ENCODE measurements at places on chromosomes 5 and 9. TPM values are rescaled to one million over a fixed set of nuclear protein-coding genes. Genes with fewer than 3 reads are reported as not detected.

GRCh38 chr5:106660681-106661080 is 1010.1 kb downstream of the EFNA5 start:
- H3K27me3 ChIP-seq, result no peaks in the 10 kb centered on the region
- no peak overlapping the region for H3K27ac ChIP-seq
- no peak for DNase-seq
- no peaks in the 10 kb centered on the region for H3K36me3 ChIP-seq
- H3K4me1 ChIP-seq, result no peaks in the 10 kb centered on the region
- H3K4me3 ChIP-seq, result no peak overlapping the region

SETX gene
- 25.8 TPM for total RNA-seq

LURAP1L gene
- total RNA-seq, result 19.3 TPM

DNA sequence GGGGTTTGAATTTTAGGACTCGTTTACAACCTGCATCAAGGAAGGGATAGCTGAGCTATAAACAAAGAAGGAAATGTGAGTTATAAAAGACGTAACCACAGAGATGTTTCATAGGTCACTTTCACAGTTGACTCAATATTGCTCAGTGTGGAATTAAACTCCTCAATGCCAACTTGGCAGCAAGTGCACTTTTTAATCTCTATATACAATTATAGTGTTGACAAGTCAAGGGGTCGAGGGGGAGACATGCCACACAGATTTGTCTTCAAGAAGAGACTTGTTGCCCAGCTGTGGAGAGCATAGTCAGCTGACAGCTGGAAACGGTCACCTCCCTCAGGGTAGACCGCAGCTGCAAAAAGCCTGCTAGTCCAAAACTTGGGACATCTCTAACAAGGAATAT is 163.4 kb upstream of the DMAC1 start:
- peak; percentile 49 for DNase-seq
- H3K36me3 ChIP-seq, result no peaks in the 10 kb centered on the region
- no peak overlapping the region for H3K4me3 ChIP-seq
- no peaks in the 10 kb centered on the region for H3K27me3 ChIP-seq
- peaks cover 4% of the 10 kb centered on the region for H3K4me1 ChIP-seq
- peak overlapping the region; percentile 65 for H3K27ac ChIP-seq

AGXT2 gene
- total RNA-seq, result 0.16 TPM

- H3K4me1 ChIP-seq, result no peaks in the 10 kb centered on the region
- no peaks in the 10 kb centered on the region for H3K36me3 ChIP-seq
- H3K27me3 ChIP-seq, result peaks cover 5% of the 10 kb centered on the region
- H3K27ac ChIP-seq, result no peak overlapping the region
Measured at GRCh38 chr5:6820851-6821479, 107.7 kb downstream of the TENT4A start.

- no peak overlapping the region for H3K27ac ChIP-seq
- no peaks in the 10 kb centered on the region for H3K27me3 ChIP-seq
- H3K36me3 ChIP-seq, result no peaks in the 10 kb centered on the region
- no peak overlapping the region for H3K4me3 ChIP-seq
- no peaks in the 10 kb centered on the region for H3K4me1 ChIP-seq
- no peak for DNase-seq
Measured at GRCh38 chr5:160339406-160340130, 27.2 kb upstream of the CCNJL start.

DNA sequence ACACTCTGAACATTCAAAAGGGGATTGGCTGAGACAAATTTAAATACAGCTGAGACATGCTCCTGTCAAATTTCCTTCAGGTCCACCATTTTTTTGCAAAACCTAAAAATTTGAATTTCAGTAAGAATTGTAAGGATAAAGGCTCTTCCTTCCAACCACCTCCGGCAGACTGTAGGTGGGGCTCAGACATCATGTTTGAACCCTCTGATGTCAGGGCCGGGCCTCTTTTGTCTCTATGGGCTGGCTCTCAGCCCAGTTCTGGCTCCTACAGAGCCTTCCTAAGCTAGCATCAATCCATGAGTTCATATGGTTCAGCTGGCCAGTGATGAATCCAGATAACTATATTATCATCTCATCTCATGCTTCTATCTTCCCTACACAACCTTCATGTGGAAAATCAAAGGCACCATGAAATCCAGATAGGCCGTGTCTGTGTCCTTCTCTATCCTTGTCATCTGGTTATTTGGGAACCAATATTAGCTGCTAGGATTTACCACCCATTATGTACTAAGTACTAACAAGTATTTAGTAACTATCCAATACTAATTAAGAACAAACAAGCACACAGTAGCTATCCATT is 44.2 kb downstream of the NIPSNAP3B start:
- no peak for DNase-seq
- peaks cover 11% of the 10 kb centered on the region for H3K36me3 ChIP-seq
- no peak overlapping the region for H3K27ac ChIP-seq
- H3K27me3 ChIP-seq, result no peaks in the 10 kb centered on the region
- peaks cover 4% of the 10 kb centered on the region for H3K4me1 ChIP-seq

- H3K27me3 ChIP-seq, result no peaks in the 10 kb centered on the region
- no peak overlapping the region for H3K27ac ChIP-seq
- H3K4me3 ChIP-seq, result no peak overlapping the region
- DNase-seq, result peak; percentile 35
- H3K36me3 ChIP-seq, result no peaks in the 10 kb centered on the region
Measured at GRCh38 chr9:107894572-107895261, 405.1 kb upstream of the KLF4 start.

DNA sequence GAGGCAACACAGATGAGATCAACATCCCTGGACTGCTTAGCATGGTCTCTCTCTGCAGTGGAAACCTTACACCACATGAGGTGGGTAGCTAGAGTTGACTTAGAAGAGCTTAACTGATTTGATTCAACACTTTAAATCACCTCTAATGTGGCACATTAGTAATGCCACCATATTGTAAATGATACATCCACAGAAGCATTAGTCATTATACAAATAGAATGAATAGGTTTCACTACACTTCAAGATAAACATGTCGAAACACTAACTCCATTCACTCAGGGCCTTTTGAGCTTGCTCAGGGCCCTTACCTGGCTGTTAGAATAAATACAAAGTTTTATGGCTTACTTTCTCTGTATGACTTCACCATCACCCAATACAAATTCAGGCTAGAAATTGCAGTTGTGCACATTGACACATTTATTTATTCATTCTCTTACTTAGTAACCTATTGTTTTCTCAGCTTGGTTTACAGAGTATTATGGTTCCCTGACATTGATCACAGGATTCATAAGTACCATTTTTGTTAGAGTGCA is 9.3 kb upstream of the SMAD5 start:
- no peaks in the 10 kb centered on the region for H3K4me1 ChIP-seq
- no peak overlapping the region for H3K4me3 ChIP-seq
- no peaks in the 10 kb centered on the region for H3K36me3 ChIP-seq
- no peaks in the 10 kb centered on the region for H3K27me3 ChIP-seq

- peak; percentile 86 for DNase-seq
- no peak overlapping the region for H3K27ac ChIP-seq
- no peaks in the 10 kb centered on the region for H3K27me3 ChIP-seq
- H3K4me3 ChIP-seq, result no peak overlapping the region
Measured at GRCh38 chr9:107422189-107423185, 67.1 kb downstream of the KLF4 start.

DNA sequence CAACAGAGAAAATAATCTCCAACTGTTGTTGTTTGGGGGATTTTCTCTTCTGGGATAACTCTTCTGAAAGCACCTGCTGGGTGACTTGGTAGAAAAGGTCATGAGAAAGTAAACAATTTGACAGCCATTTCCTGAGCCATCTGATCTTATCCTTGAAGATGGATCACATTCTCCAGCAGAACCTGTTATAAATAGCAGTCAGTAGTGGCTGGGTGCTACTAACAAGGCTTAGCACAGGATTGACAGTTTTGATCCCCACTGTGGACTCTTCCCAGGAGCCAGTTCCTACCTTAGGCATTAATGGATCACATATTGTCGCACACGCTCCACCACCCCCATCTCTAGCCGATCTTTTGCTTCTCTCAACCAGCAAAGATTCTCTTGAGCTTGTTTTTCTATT is 220.2 kb downstream of the PLK2 start:
- H3K27ac ChIP-seq, result no peak overlapping the region
- no peaks in the 10 kb centered on the region for H3K4me1 ChIP-seq
- no peak for DNase-seq
- no peaks in the 10 kb centered on the region for H3K27me3 ChIP-seq

DNA sequence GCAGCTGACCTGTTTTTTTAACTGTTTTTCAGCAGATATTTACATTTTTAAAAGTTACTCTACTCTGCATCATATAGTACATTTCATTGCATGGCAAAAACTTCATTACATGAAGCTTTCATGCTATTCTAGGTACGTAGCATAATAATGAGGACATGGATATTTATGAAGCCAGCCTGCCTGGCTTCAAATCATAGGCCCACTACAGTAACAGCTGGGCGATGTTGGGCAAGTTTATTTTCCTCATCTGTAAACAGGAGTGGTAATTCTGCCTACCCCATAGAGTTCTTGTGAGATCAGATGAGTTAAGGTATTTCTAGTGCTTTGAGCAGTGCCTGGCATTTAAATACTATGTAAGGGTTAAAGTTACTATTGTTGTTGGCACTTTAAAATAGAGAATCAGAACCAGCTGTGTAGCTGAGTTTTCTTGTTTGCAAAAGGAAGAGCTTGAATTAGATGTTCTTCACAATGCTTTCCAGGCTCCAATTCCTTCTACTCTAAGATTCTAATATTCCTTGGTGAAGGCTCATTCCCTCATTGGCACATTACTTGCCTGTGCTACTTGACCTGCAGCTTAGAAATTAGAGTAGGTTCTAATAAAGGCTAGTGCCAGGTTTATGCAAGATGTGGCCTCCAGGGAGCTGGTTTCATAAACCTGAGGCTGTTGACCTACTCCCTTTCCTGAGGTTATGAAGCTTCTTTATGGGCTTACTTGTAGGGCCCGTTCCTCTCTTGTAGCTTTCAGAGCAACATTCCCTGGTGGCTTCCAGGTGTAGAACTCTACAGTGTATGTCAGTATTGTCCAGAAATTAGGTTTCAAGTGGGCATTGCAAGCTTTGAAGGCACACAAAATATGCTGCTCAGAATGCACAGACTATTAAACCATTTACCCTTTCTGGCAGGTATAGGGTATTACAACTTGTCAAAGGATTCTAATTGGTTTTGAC is 14.5 kb downstream of the ANP32B start:
- H3K27me3 ChIP-seq, result no peaks in the 10 kb centered on the region
- H3K4me3 ChIP-seq, result no peak overlapping the region
- no peak for DNase-seq
- H3K36me3 ChIP-seq, result no peaks in the 10 kb centered on the region
- H3K27ac ChIP-seq, result no peak overlapping the region

PRDM9 gene
- not detected for total RNA-seq

All from colonic mucosa (tissue), 4 donors.